Mucosa of gallbladder (tissue), 1 donor: ENCODE measurements at places on chromosomes 11 and 22. TPM values are rescaled to one million over a fixed set of nuclear protein-coding genes. Genes with fewer than 3 reads are reported as not detected.

DNA sequence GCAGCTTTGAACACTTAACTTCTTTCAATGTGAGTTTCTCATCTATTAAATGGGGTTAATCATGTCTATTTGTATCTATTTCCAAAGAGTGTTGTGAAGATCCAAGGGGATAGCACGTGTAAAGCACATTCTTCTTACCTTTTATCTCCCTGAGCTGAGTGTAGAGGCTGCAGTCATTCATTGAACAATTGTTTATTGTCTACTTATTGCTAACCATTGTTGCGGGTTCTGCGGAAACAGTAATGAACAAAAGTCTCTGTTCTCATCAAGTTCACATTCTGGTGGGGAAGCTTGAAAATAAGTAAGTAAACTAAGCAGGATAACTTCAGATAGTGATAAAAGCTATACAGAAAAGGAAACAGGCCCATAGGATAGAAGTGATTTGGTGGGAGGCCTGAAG, 27.4 kb upstream of the PLET1 start:
- DNase-seq: no peak

GRCh38 chr11:70739091-70739490, 340.8 kb downstream of the CTTN start:
- DNase-seq: no peak

DNA sequence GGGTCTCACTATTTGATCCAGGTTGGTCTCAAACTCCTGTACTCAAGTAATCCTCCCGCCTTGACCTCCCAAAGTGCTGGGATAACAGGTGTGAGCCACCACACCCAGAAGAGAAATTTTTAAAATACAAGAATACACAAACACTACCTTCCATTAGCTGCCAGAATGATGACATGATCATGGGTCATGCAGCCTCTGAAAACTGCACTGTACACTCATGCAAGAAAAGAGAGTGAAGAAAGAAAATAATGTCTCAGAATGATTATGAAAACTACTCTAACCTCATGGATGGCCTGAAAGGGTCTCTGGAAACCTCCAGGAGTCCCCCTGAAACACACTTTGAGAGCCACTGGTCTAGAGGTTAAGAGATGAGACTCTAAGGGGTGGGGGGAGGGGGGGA, 18.8 kb downstream of the VPS37C start:
- DNase-seq: no peak

Gene ZNF70
- total RNA-seq: 6.8 TPM

DNA sequence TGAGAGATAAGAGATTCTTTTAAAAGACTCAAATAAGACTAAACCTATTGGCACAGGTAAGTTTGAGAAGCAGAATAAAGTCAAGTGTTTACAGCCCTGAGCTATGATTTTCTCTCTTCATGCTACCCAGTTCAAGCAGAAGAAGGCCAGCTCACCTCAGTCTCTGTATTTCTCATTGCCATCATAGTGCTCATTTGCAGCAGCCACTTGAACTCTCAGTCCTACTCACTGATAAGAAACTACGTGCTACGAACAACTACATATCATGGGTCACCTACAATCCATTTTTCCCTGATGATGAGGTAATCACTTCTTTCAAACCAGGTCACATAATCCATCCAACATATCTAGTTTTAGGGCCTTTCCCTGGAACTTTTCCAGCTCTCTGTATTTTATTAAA, 617.5 kb downstream of the JRKL start:
- no peak for DNase-seq

Gene FAM180B
- total RNA-seq: 0.14 TPM

Gene CRYBA4
- not detected for total RNA-seq

Gene OR8G1
- total RNA-seq: not detected

Gene GAS2
- 3.3 TPM for total RNA-seq

DNA sequence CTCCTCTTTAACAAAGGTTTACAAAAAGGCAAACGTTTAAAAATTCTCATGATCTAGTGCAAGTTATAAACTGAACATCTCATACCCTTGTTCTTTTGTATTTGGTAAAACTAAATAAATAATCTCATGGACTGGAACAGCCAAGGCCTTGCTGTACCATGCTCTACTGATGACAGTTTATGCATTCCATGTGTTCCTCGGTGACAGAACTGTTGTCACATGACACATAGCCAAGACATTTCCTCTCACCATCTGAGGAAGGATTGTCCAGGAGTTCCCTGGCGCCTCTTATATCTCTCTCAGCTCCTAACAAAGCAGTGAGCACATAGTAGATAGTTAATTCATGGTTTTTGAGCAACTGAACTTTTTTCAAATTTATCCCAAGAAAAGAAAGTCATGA, 12.6 kb downstream of the CCDC83 start:
- DNase-seq: no peak

Gene POU2AF2
- 5.0 TPM for total RNA-seq

- no peak for DNase-seq
Observed at GRCh38 chr11:33668468-33668825, 32.2 kb downstream of the C11orf91 start.

- DNase-seq: no peak
Observed at GRCh38 chr11:34251589-34251980, 106.2 kb downstream of the ABTB2 start.

GRCh38 chr11:99238401-99238800, 217.7 kb downstream of the CNTN5 start:
- no peak for DNase-seq

DNA sequence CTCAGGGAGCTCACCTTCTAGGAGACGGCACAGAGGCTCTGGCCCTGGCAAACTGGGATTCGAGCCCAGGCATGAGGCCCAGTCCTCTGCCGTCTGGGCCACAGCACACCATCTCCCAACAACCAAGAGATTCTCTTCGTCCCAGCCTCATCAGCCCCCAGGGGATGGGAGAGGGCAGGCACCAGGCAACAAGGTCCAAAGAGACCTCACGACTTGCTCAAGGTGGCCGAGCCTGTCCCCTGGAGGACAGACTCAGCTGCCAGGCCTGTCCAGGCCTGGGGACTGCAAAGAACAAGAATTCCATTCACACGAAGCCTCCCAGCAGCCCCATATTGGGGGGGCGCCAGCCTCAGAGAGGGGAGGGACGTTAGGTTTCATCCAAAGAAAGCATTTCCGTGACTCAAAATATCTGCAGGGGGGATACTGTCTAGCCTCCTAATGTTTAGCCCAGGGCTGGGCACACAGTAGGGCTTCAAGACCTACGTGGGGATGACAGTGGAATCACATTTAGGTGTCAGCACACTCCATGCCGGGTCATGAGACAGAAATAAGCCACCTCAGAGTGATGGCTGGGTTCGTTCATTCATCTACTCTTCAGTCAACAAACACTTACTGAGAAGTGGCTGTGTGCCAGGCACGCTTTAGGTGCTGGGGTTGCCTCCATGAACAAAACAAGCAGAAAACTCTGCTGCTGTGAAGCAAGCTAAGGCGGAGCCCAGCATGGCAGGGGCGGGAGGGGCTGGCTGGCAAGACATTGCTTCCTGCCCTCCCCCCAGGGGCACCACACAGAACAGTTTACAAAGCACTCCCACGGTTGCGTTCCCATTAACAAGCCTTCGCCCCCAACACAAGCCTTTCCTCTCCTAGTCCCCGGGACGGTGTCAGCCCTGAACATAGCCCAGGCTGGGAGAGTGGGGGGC, 1.2 kb downstream of the CARNS1 start:
- peak; percentile 42 for DNase-seq

DNA sequence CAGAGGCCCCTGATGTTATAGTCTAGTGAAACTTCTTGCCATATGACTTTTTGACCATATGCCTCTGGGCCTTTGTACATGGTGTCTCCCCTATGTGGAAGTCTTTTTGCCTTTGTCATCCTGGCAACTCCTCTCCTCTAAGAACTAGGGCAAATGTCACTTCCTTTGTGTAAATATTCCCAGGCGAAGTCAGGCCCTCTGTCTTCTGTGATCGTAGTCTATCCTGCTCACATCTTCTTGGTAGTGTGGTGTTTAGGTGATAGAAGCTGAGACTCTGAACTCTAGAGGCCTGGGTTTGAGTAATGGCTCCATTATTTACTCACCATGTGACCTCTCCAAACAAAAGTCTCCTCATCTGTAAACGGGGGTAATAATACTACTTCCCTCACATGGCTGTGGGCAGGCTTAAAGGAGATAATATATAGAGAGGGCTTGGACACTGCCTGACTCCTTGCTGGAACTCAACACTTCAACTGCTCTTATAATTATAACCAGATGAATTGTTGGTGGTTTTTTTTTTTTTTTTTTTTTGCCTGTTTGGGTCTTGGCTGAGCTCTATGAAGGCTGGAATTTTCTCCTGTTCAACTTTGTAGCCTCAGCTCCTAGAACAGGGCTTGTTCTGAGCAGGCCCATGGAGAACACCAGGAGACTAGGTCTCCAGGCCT, 43.8 kb downstream of the INSC start:
- DNase-seq: no peak

GRCh38 chr11:118132385-118133151, 20.1 kb downstream of the SCN4B start:
- DNase-seq: no peak

GRCh38 chr11:10498022-10498400, 42.9 kb downstream of the AMPD3 start:
- DNase-seq: peak; percentile 6

Gene CEND1
- total RNA-seq: 0.49 TPM

DNA sequence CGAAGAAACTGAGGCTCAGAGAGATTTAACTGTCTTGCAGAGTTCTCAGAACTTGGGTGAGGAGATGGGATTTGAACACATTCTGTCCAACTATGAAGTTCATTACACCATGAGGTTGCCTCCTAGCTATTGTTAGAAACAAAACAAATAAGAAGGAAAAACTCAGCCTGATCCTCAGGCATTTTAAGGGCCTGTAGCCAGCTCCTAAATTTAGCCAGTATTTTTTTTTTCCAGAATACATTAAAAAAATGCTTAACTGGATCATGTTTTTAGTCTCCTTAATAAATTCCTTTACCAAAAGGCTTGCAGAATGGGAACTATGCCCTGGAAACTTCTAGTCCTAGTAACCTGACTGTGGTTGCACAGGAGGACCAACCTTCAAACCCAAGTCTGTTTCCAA, 212.0 kb downstream of the CSNK2A3 start:
- no peak for DNase-seq

Gene OR4A16
- total RNA-seq: not detected

Gene CSF2RB
- total RNA-seq: 5.8 TPM

GRCh38 chr11:2927121-2927800, 2.0 kb downstream of the PHLDA2 start:
- no peak for DNase-seq

- no peak for DNase-seq
Observed at GRCh38 chr11:71272161-71272560, 19.8 kb upstream of the SHANK2 start.

Gene PATE2
- total RNA-seq: not detected

- DNase-seq: no peak
Observed at GRCh38 chr11:34331329-34331728, 26.5 kb downstream of the ABTB2 start.

Gene SMIM35
- not detected for total RNA-seq

Gene PGA5
- not detected for total RNA-seq

Gene TRIM22
- 43.9 TPM for total RNA-seq

GRCh38 chr11:126282361-126282735, 545 bp upstream of the TIRAP start:
- peak; percentile 31 for DNase-seq

- no peak for DNase-seq
Observed at GRCh38 chr22:49051491-49052022, 776.1 kb downstream of the BRD1 start.

Gene KCTD17
- total RNA-seq: 51.9 TPM

Gene OR6Q1
- not detected for total RNA-seq

- DNase-seq: no peak
Observed at GRCh38 chr22:24061124-24061684, 50.1 kb downstream of the CABIN1 start.

DNA sequence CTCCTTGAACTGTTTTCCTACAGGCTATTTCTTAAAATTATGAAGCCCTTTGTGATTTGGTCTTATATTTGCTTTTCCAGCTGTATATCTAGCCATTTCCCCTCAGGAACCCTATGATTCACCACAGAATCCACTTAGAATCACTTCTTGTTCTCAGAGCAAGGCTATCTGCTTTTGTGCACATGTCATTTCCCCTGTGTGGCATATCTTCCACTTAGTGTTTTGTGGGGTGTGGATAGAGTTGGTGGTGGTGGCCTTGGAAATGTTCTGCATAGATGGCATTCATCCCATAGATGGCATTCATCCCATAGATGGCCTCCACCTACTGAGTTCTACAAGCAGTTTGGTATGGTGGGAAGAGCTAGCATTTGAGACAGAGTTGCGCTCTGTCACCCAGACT, 44.7 kb downstream of the SWAP70 start:
- DNase-seq: no peak

GRCh38 chr11:8649361-8649760, 33.1 kb downstream of the TRIM66 start:
- DNase-seq: no peak

DNA sequence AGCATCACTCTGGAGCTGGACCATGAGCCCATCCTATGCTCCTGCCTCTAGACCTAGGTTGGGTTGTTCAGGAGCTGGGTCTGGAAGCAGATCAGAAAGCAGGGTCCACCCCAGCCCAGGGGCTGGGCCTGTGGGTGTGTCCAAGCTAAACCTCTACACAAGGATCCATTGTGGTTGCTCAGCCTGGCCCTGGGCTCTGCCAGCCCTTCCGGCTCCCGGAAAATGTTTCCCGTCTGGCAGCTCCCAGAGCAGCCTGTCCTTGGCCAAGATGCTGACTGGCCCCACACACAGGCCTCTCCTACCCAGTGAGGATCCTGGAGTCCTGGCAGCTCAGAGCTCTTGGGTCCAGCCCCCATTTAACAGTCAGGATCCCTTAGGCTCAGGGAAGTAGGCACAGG, 35.3 kb upstream of the FCHSD2 start:
- no peak for DNase-seq

DNA sequence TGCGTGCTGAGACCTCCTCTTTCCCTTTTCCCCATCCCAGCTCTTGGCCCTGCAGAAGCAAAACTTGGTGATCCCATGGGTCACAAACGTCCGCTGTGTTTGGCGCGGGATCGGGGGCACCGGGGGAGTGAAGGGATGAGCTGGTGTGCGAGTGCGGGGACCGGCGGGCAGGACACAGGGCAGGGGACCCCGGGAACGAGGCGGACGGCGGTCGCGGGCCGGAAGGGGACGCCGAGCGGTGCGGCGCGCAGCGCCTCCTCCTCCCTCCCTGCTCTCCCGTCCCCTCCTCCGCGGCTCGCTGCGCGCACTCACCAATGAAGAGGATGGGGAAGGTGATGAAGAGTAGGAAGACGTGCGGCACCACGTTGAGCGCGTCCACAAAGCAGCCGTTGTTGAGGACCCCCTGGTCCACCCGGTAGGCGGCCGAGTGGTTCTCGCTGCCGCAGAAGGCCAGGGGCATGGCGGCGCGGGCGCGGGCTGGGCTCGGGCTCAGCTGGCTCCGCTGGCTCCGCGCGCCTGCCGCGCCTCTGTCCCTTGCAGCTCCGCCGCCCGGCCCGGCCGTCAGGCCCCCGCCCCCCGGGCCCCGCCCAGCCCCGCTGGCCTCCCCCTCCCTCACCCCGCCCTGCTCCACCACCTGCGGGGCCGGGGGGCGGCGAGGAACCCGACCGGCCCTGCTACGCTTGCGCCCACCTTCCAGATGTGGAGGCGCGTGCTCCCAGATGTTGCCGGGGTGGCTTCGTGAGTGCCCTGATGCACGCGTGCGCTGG, at the start of gene ABCC8:
Gene ABCC8 (minus strand): TSS at position 529 of the 767 bp plus-strand sequence. CDS start 69 bp downstream, at position 460.
- DNase-seq: no peak

Gene ARHGAP32
- total RNA-seq: 41.5 TPM
